ENCODE measurements at places on chromosomes 3 and 15. TPM values are rescaled to one million over a fixed set of nuclear protein-coding genes. Genes with fewer than 3 reads are reported as not detected.

- no peak for ATAC-seq
Measured at GRCh38 chr3:133742351-133743091, 3.7 kb upstream of the TF start.

The TRANK1 gene
- total RNA-seq, result 12.8 TPM

- no peak for ATAC-seq
Measured at GRCh38 chr15:82643992-82644391, 3.2 kb downstream of the CPEB1 start.

The FGF7 gene
- total RNA-seq, result not detected

DNA sequence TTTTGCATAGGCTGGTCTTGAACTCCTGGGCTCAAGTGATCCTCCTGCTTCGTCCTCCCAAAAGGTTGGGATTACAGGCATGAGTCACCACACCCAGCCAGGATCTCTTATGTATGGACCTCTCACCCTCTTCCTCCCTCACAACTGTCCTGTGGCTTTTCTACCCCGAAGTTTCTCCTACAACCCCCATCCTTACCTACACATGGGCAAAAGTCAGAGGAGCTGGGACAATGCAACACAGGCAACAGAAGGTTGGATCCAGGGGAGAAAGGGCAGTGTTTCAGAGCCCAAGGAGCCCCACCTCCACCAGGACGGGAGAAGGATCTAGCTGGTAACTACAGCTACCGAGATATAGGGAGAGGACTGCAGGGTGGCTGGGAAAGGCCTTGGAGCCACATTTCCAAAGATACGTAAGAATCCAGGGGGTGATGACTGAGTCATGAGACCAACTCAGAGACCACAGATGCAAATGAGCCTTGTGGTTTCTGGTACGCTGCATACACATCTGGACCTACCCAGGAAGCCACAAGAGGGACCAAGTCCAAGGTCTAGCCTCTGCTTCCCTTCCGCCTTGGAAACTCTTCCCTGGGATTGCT lies 13.6 kb downstream of the IGDCC4 start:
- ATAC-seq, result peak; percentile 73

GRCh38 chr3:116216761-116217160 lies 228.5 kb downstream of the LSAMP start:
- ATAC-seq, result no peak

GRCh38 chr3:132435911-132436425 lies 18.7 kb downstream of the DNAJC13 start:
- ATAC-seq, result no peak

DNA sequence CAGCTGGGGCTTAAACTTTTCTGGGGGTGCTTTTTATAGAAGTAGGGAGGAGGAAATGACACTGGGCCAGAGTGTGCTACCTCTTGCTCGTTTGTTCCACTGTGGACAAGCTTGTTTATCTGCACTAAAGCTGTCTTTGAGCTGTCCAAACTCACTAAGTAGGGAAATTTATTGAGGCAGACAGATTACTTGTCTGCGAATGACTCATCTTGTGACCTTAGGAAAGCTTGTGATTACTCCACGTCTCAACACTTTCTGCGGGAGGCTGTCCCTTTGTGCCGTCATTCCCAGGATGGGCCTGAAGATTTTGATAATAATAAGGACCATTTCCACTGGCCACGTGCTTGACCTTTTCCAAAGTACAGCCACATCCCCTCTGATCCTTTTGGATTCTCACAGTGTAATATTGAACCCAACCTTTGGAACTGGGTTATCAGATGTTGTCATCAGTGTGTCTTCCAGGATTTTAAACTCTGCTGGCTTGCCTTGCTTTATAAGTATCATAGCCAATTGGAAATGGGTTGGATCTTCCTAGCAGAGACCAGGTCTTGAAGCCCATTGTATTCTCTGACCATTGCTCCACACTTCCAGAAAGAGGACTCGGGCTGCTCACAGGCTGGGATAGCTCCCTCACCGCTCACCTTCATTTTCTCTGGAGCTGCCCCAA lies 84.7 kb downstream of the AGBL1 start:
- no peak for ATAC-seq

The ACKR2 gene
- total RNA-seq, result 1.3 TPM

The NMB gene
- total RNA-seq, result 7.8 TPM

The CPN2 gene
- not detected for total RNA-seq

- ATAC-seq, result peak; percentile 59
Measured at GRCh38 chr3:11826628-11827265, 19.9 kb downstream of the TAMM41 start.

GRCh38 chr3:193225302-193226125 lies 15.5 kb upstream of the PLAAT1 start:
- ATAC-seq, result no peak

The STAC gene
- not detected for total RNA-seq

The ARPP21 gene
- not detected for total RNA-seq

DNA sequence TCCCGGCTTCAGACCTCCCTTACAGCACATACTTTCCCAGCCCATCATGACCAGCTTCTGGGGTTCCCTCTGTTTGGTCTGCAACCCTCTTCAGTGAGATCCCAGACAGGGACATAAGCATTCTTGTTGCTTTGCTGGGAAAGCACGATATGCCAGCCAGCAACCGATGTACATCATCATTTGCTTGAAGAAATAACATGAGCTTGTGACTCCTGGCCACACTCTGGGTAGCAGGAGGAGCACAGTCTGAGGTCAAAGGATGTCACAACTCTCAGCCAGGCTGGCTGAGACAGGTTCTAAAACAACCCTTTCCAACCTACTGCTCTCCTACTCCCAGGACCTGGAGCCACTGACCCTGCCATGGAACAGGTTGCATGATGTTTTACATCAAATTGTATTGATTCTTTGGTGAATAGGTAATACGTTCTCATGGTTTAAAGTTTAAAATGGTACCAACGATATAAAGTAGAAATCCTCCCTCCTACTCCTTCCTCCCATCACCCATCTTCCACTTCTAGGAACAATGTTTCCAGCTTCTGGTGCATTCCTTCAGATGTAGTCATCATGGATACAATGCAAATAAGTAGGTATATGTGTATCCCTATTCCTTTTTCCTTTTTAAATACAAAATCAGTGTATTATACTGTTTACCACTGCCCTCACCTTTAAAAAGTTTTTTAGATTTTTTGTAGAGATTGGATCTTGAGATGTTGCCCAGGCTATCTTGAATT lies 190.3 kb downstream of the OPA1 start:
- no peak for ATAC-seq

The DAPK2 gene
- total RNA-seq, result 0.82 TPM

The ARHGEF26 gene
- 0.13 TPM for total RNA-seq

DNA sequence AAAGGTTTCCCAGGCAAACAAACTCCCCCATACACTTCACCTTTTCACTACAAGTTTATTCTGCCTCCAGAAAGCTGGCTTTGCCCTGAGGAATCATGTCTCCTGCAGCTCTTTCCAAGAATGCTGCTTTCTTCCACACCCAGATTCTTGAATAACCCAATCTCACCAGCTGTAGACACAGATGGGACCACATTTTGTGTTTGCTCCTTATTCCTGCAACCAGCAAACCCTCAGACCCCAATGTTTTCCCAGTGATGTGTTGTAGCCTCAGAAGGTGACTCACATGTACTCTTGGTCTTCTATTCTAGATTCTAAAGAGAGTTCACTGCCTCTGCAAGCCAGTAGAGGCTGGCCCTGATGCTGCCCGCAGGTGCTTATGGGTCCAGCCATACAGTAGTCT lies 23.6 kb upstream of the TRIM59 start:
- no peak for ATAC-seq

DNA sequence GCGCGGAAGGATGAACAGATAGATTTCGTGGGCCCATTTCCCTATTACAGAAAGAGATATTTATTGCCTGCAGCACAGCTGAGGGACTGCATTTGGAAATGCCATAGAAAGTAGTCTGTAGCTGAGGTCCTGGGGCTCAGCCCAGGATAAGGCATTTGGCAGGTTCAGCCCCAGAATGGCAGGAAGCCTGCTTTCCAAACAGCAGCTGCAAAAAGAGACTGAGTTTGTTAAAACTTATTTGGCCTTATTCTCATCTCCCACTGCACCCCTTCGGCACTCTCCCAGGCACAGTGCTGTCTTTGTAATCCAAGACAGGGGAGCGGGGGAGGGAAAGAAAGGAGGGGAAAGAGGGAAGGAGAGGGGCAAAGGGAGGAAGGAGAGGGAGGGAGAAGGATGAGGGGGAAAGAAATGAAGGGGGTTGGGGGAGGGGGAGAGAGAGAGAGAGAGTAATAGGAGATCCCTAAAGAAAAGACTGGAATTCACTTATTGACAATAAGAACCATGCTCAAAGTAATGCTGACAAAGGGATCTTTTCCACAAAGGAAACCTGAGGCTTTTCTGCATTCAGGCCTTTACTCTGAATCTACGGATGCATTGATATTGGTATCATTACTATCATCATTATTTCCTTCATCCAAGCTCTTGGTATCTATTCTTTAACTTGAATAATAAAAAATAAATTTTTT lies 94.0 kb upstream of the LRRN1 start:
- ATAC-seq, result no peak

GRCh38 chr3:194832346-194833104 lies 146.8 kb downstream of the FAM43A start:
- no peak for ATAC-seq

DNA sequence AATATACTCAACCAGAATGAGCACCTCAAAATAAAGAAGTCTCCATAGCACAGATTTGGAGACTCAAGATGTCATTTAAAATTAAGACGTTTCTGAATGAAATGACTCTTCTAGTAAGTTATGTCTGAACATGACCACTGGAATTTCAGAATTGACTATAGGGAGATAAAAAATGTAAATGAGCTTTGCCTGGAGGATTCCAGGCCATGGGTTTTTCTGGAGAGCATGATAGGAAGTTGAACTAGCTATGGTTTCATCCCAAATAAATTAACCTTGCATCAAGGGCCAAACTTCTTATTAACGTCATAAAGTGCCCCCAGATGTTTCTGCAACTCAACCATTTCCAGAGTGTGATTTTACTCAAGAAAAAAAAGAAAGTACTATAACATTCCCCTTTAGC lies 222.6 kb upstream of the NR2F2 start:
- no peak for ATAC-seq

- no peak for ATAC-seq
Measured at GRCh38 chr3:174153871-174154270, 705.3 kb upstream of the NAALADL2 start.

The COL6A5 gene
- not detected for total RNA-seq

DNA sequence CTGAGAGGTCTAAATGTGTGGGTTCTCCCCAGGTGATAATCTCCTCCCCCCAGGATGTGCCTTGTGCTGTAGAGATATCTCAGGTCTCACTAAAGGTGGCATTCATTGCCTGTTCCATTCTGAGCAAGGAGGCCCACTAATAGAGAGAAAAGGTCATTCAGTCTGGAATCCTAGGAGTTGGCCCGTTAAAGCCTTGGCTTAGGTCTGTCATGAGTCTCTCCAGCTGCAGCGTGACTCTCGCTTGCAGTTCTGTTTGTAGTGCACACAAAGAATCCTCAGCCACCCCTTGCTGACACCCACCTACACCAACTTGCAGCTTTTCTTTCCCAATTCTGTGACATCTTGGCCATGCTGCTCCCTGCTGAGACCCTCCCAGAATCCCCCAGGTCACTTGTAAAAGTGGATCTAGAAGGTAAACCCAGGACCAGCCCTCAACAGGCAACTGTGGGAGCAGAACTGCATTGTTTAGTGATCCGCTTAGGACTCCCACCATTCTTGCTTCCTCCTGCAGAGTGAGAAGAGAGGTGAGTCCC lies 17.7 kb downstream of the MAGEF1 start:
- ATAC-seq, result no peak

- no peak for ATAC-seq
Measured at GRCh38 chr3:130456540-130456939, 60.4 kb upstream of the COL6A6 start.

GRCh38 chr3:160286231-160286630 lies 61.0 kb downstream of the C3orf80 start:
- ATAC-seq, result no peak

- ATAC-seq, result no peak
Measured at GRCh38 chr3:9682096-9682495, 21.5 kb upstream of the CPNE9 start.

The SLC2A2 gene
- not detected for total RNA-seq

The CSPG4 gene
- total RNA-seq, result 0.02 TPM

The SPESP1 gene
- total RNA-seq, result 1.1 TPM

The GABRB3 gene
- not detected for total RNA-seq

GRCh38 chr3:183188895-183189462 lies 26.4 kb upstream of the LAMP3 start:
- ATAC-seq, result peak; percentile 52
